Vagina (tissue), 2 donors: ENCODE measurements at places on chromosomes 12 and 14.

DNA sequence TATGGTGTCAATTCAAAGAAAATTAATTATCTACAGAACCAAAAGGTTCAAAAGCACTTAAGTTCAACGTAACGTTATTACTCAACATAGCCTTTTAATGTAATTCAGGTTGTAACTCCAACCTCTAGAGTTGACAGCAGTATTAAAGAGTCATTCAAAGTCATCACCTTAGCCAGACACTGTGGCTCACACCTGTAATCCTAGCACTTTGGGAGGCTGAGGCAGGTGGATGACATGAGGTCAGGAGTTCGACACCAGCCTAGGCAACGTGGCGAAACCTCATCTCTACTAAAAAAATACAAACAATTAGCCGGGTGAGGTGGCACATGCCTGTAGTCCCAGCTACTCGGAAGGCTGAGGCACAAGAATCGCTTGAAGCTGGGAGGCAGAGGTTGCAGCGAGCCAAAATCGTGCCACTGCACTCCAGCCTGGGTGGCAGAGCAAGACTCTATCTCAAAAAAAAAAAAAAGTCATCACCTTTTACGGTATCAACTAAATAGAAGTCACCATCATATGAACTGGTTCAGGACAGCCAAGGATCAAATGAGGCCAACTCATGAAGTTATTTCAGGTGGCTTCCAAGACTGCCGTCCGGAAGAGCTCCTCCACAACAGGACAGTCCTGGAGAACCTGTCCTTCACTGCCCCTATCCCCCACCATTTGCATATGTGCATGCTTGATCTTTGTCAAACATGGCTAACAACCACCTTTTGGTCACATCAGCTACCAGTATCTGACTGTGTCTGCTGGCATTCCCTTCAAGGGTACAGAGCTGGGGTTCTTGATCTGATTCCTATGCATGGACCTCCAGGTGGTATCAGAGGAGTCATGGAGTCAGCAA lies 4.2 kb downstream of the PPTC7 start:
- no peak for DNase-seq

DNA sequence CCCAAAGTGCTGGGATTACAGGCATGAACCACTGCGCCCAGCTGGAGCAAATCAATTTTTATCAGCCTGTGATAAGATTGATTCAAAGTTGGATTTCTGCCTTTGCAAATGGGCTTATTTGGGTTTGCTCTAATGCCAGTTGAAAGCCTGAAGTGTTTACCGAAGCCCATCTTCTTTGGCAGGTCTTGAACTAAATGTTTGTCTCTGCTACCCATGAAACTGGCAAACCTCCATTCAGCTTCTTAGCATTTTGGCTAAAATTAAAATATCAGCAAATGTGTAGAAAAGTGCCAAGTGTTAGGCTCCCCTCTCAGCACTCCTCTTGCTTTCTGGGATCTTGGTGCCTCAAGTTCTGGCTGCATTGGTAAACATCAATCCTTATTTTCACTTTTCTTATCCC lies 61.5 kb downstream of the MGAT4C start:
- no peak for DNase-seq

GRCh38 chr14:78566026-78566858 lies 396.1 kb downstream of the NRXN3 start:
- no peak for DNase-seq

DNA sequence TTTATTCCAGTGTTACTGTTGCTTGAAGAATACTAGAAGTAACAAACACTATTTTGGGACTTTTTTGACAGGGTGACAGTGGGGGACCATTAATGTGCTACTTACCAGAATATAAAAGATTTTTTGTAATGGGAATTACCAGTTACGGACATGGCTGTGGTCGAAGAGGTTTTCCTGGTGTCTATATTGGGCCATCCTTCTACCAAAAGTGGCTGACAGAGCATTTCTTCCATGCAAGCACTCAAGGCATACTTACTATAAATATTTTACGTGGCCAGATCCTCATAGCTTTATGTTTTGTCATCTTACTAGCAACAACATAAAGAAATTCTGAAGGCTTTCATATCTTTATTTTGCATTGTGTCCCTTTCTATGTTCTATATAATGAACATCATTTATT lies 44.5 kb downstream of the TMPRSS12 start:
- no peak for DNase-seq

GRCh38 chr12:48818831-48819590 lies 715 bp downstream of the CACNB3 start:
- DNase-seq: no peak

- no peak for DNase-seq
These were observed 5.1 kb upstream of the ANAPC5 start for GRCh38 chr12:121357331-121357730.

DNA sequence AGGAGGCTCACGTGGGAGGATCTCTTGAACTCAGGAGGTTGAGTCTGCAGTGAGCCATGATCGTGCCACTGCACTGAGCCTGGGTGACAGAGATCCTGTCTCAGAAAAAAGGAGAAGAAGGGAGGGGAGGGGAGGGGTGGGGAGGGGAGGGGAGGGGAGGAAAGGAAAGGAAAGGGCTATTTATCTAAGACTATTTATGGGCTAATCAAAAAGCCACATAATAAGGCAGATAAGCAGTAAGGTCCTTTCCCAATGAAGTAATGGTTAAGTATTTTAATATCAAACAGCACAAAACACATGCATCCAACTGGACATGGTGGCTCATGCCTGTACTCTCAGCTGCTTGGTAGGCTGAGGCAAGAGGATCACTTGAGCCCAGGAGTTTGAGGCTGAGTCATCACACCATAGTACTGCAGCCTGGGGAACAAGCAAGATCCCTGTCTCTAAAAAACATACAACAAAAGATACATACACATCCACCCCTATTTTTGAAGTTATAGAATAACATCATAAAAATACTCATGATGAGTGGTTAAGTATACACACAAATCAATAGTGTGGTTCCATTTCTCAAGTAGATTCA lies 9.7 kb downstream of the PAWR start:
- no peak for DNase-seq

DNA sequence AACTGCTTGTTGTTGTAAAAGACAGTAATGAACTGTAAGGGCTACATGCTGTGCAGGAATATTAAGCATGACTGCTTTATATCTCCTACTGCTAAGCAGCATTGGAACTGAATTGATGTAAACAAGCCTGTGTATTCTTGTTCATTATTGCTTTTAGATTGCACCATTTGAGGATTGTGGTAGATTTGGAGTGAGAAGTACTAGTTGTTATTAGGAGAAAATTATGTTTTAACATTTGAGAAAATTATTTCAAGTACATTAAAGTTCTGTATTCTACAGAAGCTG lies 212.7 kb downstream of the ERC1 start:
- DNase-seq: no peak

GRCh38 chr14:37894463-37894862 lies 299.0 kb downstream of the TTC6 start:
- DNase-seq: no peak

DNA sequence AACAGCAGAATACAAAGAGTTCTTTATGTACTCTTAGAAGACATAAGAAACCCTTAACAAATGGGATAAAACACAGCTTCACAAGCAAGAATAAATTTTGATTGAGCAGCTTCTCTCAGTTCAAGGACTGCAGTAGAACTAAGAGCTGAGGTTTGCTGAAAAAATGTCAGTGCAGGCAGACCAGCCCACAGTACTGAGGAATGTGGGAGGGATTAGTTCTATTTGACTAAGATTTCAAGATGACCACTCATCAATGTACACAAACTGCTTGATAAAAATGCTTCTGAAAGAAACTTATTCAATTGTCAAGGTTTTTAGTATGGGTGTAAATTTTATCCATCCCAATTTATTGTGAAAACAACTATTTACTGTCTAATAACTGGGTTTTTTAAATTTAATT lies 138.4 kb downstream of the SEC23A start:
- DNase-seq: no peak

GRCh38 chr12:120468325-120468820 lies 1.2 kb downstream of the SRSF9 start:
- DNase-seq: no peak

DNA sequence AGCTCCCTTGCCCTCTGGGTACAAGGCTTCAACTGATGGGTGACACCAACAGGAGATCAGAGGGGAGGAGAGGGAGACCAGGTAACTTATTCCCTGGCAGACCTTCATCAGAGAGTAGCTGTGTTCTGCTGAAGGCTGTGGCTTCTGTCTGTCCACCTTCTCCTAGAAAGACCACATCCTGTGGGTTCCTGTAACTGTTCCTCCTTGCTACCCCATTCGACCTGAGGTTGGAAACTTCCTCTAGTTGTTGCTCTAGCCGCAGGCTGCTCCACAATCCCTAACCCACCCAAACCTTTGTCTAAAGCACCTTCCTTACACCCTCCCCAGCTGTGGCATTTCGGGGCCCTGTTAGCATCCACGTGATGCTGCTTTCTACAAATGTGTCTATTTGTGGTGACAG lies 454.2 kb downstream of the DPF3 start:
- no peak for DNase-seq

- no peak for DNase-seq
These were observed 4.3 kb upstream of the MYF6 start for GRCh38 chr12:80702889-80703805.

GRCh38 chr12:92757597-92758121 lies 54.9 kb downstream of the PLEKHG7 start:
- DNase-seq: no peak

DNA sequence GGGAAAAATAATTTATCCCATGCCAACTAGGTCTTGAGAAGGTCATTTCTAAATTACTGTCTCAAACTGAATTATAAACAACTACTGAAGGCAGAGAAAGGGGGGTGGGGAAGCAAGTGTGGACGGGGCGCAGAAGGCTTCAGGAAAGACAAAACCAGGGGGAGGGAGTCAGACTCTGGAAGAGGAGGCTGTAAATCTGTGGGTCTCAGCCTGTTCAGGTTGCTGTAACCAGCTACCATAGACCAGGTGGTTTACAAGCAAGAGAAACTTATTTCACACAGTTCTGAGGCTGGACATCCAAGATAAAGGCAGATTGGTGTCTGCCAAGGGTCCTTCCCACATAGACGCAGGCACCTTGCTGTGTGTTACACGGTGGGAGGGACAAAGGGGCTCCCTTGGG lies 39.9 kb upstream of the FZD10 start:
- no peak for DNase-seq

DNA sequence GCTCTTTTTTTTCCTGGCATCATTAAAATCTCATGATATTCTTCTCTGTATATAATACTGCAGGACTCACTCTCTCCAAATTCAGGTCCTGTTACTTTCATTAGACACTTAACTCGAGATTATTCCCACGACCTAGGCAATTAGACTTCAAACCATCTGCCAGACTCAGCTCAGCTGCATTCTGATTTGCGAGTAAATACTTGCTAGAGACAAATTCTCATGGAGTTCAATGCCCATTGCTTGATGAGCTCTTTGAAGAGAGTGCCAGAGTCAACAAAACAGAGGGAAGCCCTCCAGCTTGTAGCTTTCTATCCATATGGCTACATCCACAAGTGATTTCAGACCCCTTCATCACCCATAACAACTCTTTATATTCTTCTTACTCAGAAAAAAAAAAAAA lies 88.3 kb downstream of the GTF2A1 start:
- DNase-seq: no peak

- DNase-seq: no peak
These were observed 124.6 kb upstream of the HIF1A start for GRCh38 chr14:61570549-61571290.

GRCh38 chr12:53659011-53659551 lies 16.8 kb downstream of the ATP5MC2 start:
- no peak for DNase-seq

- DNase-seq: no peak
These were observed 103.1 kb upstream of the PPM1H start for GRCh38 chr12:63037746-63038712.

DNA sequence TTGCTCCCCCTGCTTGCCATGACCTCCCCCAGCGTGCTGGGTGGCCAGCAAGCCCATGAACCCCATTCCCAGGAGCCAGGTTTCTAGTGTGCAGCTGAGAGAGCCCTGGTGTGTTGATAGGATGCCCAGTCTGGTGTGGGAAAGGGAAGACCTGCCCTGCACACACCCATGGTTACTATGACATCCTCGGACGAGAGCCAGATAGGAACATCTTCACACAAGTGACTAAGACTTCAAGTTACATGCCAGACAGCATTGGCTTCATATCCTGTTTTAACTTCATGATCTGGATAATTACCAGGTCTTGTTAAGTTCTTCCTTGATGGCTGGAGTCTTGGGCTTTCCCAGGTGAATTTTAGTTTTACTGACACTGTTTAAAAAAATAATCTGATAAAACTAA lies 196.6 kb upstream of the EGLN3 start:
- DNase-seq: no peak

GRCh38 chr12:581321-581720 lies 81.9 kb downstream of the NINJ2 start:
- DNase-seq: no peak

- no peak for DNase-seq
These were observed 135.1 kb downstream of the RBM19 start for GRCh38 chr12:113831016-113831415.

GRCh38 chr14:45070215-45070614 lies 13.7 kb upstream of the PRPF39 start:
- no peak for DNase-seq

- DNase-seq: no peak
These were observed 115.7 kb upstream of the GSC start for GRCh38 chr14:94885481-94886155.

DNA sequence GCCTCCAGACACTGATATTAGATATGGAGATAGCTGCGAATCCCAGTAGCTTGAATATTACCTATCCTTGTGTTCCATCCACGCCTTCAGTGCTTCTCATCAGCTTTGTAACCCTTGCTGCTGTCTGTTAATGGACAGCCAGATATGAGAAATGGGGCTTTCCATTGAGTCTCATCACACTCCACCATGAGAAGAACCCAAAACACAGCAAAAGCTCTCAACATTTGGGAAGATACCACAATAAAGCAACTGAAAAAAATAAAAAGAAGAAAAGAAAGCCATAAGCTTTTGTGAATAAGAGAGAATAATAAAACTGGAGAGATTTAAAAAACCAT lies 225.4 kb downstream of the GALC start:
- no peak for DNase-seq

DNA sequence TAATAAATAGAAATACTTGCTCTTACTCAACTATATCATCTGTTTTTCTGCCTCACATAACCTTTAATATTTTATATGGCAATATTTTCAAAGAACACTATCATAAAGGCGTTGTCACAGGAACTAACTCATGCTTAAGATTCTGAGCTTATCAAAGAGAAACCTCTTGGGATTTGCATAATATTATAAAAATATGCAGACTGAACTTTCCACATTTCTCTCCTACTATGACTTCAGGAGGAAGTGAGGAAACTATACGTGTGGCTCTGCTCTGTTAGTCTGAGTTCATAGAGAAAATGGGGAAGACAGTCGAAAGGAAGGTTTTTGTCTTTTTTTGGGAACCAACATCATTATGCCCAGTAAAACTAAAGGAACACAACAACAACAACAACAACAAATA lies 124.7 kb downstream of the GARIN6 start:
- DNase-seq: no peak

DNA sequence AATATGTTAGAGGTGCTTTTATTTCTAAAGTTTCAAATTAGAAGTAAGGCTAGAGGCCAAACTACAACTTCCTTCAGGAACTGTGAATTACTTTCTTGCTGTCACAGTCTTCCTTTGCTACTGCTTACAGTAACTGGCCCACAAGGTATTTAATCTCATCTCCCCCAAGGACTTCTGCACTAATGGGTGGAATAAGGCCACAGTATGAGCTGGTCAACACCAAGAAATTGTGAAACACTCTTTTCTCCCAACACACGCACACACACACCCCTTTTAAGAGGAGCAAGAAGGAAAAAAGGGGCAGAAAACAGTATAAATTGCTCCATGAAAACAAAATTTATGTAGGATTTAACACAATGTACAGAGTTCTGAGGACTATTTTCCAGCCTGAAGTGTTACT lies 45.6 kb downstream of the SCAF11 start:
- no peak for DNase-seq

- DNase-seq: no peak
These were observed at the start of gene VSX2 for GRCh38 chr14:74238974-74239847. TSS of gene VSX2 (plus strand) at chr14:74239449. CDS start at chr14:74239562, 113 bp downstream.
